EL (cell line): ENCODE measurements at places on chromosomes 4 and X.

DNA sequence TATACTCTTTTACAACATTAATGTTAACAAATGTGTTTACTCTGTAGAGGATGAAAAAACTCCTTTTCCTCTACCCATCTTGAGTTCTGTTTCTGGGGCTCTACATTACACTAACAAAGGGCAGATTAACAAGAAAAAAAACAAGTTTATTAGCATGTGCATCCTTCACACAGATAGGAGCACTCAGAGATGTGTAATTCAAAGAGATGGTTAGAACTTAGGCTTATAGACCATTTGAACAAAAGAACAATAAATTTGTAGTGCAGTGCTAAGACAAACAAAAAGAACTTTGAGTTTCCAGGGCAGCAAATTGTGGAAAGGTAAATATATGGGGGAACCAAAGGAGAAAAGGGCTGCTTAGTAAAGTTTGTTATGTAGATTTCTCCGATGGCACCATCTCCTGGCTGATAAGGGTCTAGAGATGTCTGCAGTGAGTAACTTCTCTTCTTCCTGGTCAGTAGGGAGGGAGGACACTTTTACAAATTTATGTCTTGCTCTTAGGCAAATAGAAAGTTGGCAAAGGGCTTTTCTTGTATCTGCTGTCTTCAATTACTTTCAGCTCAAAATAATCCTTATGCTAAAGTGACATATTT lies 1249.9 kb upstream of the TENM3 start:
- no peak for DNase-seq

- peak; percentile 6 for DNase-seq
Measured at GRCh38 chr4:184039963-184040383, 134.9 kb downstream of the STOX2 start.

DNA sequence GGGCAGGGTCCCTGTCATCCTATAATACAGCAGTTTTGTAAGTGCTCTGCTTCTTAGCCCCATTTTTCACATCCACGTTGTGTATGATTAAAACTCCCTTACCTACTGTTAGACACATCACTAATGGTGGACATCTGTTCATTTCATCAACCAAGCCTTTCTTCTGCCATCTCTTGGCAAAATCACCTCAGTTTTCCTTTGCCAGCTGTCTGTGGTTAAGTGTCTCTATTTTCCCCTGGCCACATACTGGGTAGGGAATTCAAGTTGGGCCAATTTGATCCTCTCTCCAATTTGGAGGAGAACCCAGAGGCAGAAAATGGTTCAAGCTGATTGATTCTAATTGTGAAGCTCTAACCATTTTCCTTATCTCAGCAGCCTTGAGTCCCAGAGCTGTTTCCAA lies 436.1 kb downstream of the PCDH7 start:
- no peak for DNase-seq

- no peak for DNase-seq
Measured at GRCh38 chr4:85707611-85708010, 232.7 kb downstream of the ARHGAP24 start.

DNA sequence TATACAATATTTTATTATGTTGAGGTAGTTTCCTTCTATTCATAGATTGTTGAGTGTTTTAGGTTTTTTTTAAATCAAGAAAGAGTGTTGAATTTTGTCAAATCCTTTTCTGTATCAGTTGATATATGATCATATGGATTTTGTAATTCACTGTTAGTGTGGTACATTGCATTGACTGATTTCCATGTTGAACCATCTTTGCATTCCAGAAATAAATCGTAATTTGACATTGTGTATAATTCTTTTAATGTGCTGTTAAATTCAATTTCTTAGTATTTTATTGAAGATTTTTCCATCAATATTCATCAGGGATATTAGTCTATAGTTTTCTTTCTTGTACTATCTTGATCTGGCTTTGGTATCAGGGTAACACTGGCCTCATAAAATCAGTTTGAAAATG lies 103.8 kb downstream of the LRBA start:
- no peak for DNase-seq

- no peak for DNase-seq
Measured at GRCh38 chrX:131577999-131578734, 34.3 kb downstream of the OR13H1 start.

- no peak for DNase-seq
Measured at GRCh38 chrX:110049096-110049495, 46.2 kb downstream of the TMEM164 start.

DNA sequence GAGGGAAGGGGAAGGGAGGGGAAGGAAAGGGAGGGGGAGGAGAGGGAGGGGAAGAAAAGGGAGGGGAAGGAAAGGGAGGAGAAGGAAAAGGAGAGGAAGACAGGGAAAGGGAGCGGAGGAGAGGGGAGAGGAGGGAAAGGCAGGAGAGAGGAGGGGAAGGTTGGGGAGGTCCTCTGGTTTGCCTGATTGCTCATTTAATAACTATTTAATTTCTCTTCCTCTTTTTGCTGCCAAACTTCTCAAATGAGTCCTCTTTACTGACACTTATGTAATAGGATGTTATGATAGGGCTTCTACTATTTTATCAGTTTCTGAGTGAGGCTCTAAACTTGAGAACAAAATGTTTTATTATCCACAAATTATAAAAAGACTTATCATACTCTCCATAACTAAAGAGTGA lies 35.4 kb upstream of the PPA2 start:
- no peak for DNase-seq

- DNase-seq = no peak
Measured at GRCh38 chrX:105120463-105120862, 100.0 kb downstream of the TEX13A start.

GRCh38 chr4:183256343-183256742 lies 63.7 kb downstream of the CLDN22 start:
- DNase-seq = no peak

- no peak for DNase-seq
Measured at GRCh38 chrX:3374108-3374800, 27.8 kb upstream of the MXRA5 start.

DNA sequence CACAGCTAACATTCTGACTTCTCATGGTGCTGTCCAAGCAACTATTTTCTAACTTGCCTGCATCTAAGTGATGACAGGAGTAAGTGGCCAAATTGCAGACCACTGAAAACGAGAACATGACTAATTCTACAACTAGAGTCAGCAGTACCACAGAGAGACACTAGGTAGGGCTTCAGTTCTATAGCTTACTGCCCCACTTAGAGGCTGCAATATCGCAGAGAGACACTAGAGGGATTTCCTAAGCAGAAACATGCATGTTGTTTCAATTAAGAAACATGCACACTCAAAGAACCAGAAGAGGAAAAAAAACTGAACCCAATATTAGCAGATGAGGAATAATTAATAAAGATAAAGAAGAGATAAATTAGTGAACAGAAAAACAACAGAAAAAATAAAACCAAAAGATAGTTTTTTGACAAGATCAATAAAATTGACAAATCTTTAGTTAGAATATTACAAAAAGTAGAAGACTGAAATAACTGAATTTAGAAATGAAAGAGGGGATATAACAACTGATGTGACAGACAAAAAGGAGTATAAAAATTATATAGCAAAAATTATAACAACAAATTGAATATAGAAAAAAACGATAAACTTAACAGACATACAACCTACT lies 100.8 kb downstream of the SPIN4 start:
- peak; percentile 72 for DNase-seq

DNA sequence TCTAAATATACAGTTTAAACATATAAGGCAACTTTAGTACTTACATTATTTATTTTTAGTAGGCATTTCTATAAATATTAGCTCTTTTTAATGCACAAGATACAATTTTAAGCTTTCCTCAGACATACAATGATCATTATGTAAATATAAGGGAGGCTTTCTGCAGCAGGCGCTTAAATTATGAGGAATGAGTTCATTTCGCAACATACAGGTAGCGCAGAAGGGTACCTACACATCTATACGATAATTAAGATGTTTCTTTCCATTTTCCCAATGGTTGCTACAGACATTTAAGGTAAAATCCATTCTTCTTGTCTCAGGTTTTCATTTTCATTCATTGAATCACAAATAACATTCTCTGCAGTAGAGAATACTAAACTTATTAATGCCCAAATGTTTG lies 1.2 kb downstream of the AASDH start:
- DNase-seq = no peak

DNA sequence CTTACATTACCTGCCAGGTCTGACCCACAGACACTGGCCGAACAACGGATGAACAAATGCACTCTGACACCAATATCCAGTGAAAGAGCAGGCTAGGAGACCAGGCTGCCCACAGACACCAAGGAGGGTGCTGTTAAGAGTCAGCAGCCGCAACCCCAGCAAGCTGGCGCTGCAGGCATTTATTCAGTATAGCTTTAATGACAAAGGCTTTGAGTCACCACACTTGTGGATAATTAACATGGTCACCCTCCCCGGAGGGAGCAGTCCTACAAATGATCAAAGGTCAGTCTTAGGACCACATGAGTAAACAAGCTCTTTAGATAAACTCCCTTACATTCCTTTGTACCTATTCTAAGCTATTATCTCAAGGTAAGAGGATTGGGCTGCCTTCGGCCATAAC lies 368.5 kb upstream of the GRID2 start:
- no peak for DNase-seq

GRCh38 chr4:184288451-184289178 lies 70.9 kb upstream of the ENPP6 start:
- DNase-seq = no peak
